ENCODE measurements at places on chromosomes 7 and 10.

DNA sequence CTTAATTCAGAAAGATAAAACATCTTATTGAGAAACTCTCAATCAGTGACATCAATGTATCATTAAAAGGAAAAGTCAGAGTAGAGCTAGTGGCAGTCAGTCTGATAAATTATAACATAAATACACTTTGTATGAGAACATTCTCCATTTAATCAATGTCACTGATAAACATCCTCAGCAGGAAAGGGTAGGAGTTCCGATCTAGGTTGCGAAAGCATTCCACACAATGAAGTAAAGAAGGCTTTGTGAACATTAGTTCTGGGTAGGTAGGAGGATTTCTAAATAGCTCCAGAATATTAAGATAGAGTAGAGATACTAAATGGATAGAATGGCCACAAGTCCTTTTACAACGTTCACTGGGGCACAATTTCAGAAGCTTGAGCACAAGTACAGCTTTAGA, 179.7 kb upstream of the MALRD1 start:
- no peak for DNase-seq

DNA sequence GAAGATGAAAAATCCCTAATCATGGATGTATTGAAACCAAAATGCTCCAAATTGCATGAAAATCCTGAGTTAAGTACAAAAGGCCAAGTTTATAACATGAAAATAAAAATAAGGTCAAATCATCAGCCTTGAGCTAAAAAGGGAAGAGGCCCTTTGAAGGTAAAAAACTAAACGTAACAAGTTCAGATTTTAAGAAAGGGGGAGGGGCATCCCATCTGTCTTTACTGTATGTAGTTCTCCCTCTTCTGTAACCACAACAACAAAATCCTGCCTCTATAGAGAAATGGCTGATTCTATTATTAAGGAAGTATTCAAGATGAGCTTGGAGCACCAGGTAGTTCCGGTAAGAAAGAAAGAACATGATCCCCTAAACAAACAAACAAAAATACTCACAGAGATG, 64.7 kb downstream of the TPK1 start:
- no peak for DNase-seq

DNA sequence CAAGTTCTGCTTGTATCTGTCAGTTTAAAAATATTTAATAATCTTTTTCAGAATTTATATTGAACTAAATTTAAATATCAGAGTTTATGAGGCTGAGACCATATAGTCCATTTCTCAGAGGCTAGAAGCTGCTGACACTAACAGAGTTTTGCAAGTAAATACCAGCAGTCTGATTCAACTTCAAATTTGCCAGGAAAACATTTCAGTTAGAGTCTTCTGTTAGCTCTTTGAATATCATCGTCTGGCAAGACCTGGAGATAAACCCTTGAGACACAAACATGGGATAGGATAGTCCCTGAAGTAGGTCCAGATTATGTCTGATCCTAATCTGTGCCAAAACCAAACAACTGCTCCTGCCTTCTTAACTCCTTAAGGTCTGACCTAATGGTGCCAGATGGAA, 472.8 kb upstream of the STEAP1 start:
- no peak for DNase-seq

- DNase-seq = no peak
Observed at GRCh38 chr7:29548823-29549222, 14.8 kb upstream of the PRR15 start.

DNA sequence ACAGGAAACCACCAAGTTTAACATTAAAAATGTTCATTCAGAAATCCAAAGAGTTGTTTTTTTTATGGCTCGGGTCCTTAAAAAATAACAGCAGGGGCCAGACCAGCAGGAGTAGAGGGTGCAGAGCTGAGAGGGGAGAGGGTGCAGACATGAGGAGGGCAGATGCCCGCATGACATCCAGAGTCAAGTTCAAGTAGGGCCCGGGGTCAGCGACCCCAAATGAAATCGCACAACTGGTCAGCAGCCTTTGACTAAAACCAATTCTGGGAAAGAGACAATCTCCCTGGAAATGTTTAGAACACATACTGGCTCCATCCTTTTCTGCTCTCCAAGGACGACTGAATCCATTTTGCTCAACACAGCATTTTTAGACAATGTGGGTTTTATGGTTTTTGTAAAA, 297.5 kb downstream of the FGFR2 start:
- DNase-seq = no peak

GRCh38 chr10:4647109-4647785, 178.8 kb upstream of the AKR1E2 start:
- DNase-seq = no peak

- no peak for DNase-seq
Observed at GRCh38 chr10:77236700-77237099, 400.9 kb downstream of the KCNMA1 start.

Measured in HS-5 (cell line).